ENCODE measurements at places on chromosomes 2 and 18. TPM values are rescaled to one million over a fixed set of nuclear protein-coding genes. Genes with fewer than 3 reads are reported as not detected.

Gene PARD6G
- 0.26 TPM for total RNA-seq

Gene INHBB
- not detected for total RNA-seq

Gene C2orf72
- 2.4 TPM for total RNA-seq

Gene GMCL1
- 14.2 TPM for total RNA-seq

Gene NT5DC4
- not detected for total RNA-seq

Gene DSC1
- 1.1 TPM for total RNA-seq

DNA sequence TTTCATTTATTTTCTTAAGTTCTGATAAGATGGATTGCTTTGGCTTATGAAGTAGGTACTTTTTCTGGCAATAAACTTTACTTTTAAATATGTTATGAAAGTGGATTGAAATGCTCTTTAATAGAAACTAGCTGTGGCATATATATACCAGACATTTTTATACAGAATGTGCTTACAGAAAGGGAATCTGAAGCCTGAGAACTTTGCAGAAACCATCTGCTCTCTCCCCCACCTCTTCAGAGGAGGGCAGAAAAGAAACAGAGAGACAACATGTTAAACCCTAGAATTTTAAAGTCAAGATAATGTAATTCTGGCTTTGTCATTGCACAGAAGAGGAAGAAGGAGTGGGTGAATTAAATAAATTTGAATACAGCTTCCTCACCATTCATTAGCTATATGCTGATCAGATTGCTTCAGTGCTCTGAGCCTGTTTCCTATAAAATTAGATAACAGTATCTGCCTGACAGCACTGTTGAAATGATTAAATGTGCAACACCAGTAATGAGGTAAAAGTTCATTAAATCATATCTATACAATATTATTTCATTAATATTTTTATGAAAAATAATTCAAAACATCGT is 247.3 kb downstream of the CNTNAP5 start:
- no peak overlapping the region for H3K27ac ChIP-seq
- no peaks in the 10 kb centered on the region for H3K27me3 ChIP-seq
- no peaks in the 10 kb centered on the region for H3K4me1 ChIP-seq
- H3K36me3 ChIP-seq = no peaks in the 10 kb centered on the region
- H3K4me3 ChIP-seq = no peak overlapping the region
- no peak for DNase-seq

GRCh38 chr2:64865073-64865830 is 123.9 kb upstream of the SLC1A4 start:
- no peaks in the 10 kb centered on the region for H3K4me1 ChIP-seq
- H3K27me3 ChIP-seq = peaks cover 12% of the 10 kb centered on the region
- H3K4me3 ChIP-seq = peak overlapping the region; percentile 71
- no peak overlapping the region for H3K27ac ChIP-seq
- no peaks in the 10 kb centered on the region for H3K36me3 ChIP-seq

- no peak overlapping the region for H3K4me3 ChIP-seq
- peaks cover 3% of the 10 kb centered on the region for H3K4me1 ChIP-seq
- H3K27ac ChIP-seq = no peak overlapping the region
- H3K27me3 ChIP-seq = no peaks in the 10 kb centered on the region
- DNase-seq = no peak
Measured at GRCh38 chr2:18682681-18683080, 93.3 kb upstream of the NT5C1B start.

DNA sequence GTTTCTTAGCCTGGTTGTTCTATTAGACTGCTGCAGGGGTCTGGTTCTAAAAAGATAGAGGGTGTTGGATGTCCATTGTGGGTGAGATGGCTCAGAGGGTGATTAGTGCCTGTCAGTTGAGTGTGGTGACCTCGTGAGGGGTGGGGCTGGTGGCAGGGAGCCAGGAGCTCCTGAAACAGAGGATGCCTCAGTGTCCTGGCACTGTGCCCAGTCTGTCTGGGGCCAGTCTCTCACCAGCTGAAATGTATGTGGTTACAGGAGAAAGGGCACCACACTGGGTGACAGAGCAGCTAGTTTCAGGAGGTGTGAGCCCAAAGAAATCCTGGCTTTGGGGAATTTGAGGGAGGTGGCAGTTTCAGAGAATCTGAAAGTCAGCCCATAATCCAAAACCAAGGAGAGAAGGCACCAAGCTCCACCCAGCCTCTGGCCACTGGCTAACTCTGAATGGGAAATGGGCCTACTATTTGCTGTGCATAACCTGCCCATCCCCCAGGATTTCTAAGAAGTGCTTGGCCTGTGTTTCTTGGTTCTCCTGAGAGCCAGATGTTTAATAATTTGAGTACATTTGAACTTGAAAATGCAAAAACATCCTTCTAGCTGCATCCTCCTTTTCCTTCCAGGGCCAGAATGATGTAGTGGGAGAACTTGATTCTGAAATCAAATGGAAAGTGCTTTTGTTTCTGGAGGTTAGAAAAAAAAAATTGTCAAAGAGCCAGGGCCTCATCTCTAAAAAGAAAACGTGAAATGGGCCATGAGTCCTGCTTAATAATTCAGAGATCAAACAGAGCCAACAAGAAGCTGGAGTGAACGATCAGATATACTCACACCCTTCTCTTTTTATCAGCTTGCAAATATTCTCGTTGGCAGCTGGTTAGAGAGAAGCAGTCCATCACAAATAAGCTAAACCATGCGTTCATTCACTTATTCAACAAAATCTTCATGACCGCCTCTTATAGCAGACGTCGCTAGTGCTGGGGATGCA is 92.3 kb downstream of the B3GNT2 start:
- no peak overlapping the region for H3K4me3 ChIP-seq
- H3K27me3 ChIP-seq = no peaks in the 10 kb centered on the region
- peak overlapping the region; percentile 43 for H3K27ac ChIP-seq
- peaks cover 7% of the 10 kb centered on the region for H3K36me3 ChIP-seq
- DNase-seq = peak; percentile 71
- peaks cover 25% of the 10 kb centered on the region for H3K4me1 ChIP-seq

Measured in activated naive CD8-positive, alpha-beta T cell treated with anti-CD3 and anti-CD28 coated beads for 36 hours (primary cell).